Mesothelial cell of epicardium (in vitro differentiated cells): ENCODE measurements at places on chromosomes 1 and 21. TPM values are rescaled to one million over a fixed set of nuclear protein-coding genes. Genes with fewer than 3 reads are reported as not detected.

The ADAM30 gene
- total RNA-seq: 0.07 TPM in 1 of 3 replicates, not detected in the others

The CRNN gene
- not detected in 3 replicates for total RNA-seq

The SELE gene
- 1.3 to 2.4 TPM (median 1.9 TPM) in 3 replicates for total RNA-seq

GRCh38 chr1:114250683-114251572 lies 97.3 kb upstream of the SYT6 start:
- H3K27ac ChIP-seq: no peak overlapping the region
- H3K36me3 ChIP-seq: no peaks in the 10 kb centered on the region
- H3K27me3 ChIP-seq: peaks cover 4% of the 10 kb centered on the region
- DNase-seq: no peak

- no peaks in the 10 kb centered on the region for H3K27me3 ChIP-seq
- peaks cover 31% of the 10 kb centered on the region for H3K4me1 ChIP-seq
- no peak overlapping the region for H3K4me3 ChIP-seq
- DNase-seq: no peak
- no peaks in the 10 kb centered on the region for H3K36me3 ChIP-seq
These were observed 517.2 kb upstream of the B3GALT2 start for GRCh38 chr1:193703655-193704054.

GRCh38 chr1:180623579-180624347 lies 8.1 kb upstream of the XPR1 start:
- H3K27me3 ChIP-seq: no peaks in the 10 kb centered on the region
- H3K36me3 ChIP-seq: no peaks in the 10 kb centered on the region
- no peak overlapping the region for H3K4me3 ChIP-seq
- DNase-seq: no peak
- H3K27ac ChIP-seq: no peak overlapping the region

- peak; percentile 16 for DNase-seq
- no peak overlapping the region for H3K27ac ChIP-seq
- H3K4me3 ChIP-seq: no peak overlapping the region
- no peaks in the 10 kb centered on the region for H3K4me1 ChIP-seq
These were observed 150.2 kb downstream of the GRIK3 start for GRCh38 chr1:36884029-36884701.

- H3K27me3 ChIP-seq: no peaks in the 10 kb centered on the region
- H3K4me1 ChIP-seq: peaks cover 36% of the 10 kb centered on the region
- H3K27ac ChIP-seq: no peak overlapping the region
- DNase-seq: no peak
- peaks cover 25% of the 10 kb centered on the region for H3K36me3 ChIP-seq
These were observed 3.7 kb downstream of the DEDD start for GRCh38 chr1:161128591-161129420.

DNA sequence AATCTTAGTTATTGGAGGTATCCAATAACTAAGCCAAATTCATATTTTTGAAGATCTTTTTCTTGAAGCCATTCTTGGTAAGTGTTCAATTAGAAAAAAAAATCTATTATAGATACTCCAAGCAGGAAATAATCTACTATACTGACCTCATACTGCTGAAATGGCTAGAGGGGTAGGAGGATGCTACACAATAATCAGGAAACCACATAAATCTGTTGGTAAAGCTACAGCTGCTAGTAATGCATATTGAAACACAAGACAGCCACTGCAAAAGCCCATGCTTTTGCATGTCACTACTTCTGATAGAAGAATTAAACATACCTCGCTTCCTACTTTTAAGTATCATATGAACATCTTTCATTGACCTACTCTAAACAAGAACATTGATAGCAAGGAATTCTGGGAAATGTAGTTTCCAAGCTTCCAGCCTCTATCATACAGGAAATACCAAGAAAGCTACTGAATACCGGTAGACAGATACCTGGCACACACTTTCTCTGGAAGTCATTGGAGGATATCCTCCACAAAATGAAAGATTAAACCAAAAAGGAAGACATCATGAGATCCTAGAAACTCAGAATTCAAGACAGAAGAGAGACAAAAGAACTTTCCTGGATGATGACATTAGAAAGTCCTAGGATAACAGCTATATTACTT lies 103.0 kb upstream of the VAV3 start:
- peaks cover 19% of the 10 kb centered on the region for H3K27me3 ChIP-seq
- DNase-seq: no peak
- no peak overlapping the region for H3K4me3 ChIP-seq
- no peaks in the 10 kb centered on the region for H3K36me3 ChIP-seq

DNA sequence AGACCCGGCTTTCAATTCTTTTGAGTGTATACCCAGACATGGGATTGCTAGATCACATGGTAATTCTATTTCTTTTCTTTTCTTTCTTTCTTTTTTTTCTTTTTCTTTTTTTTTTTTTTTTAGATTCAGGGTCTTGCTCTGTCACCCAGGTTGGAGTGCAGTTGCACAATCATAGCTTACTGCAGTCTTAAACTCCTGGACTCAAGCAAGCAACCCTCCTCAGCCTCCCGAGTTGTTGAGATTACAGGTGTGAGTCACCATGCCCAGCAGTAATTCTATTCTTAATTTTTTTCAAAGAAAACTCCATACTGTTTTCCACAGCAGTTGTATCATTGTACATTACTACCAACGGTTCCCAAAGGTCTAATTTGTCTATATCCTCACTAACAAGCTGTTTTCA lies 13.5 kb upstream of the RNF186 start:
- peaks cover 20% of the 10 kb centered on the region for H3K27me3 ChIP-seq
- no peaks in the 10 kb centered on the region for H3K36me3 ChIP-seq
- H3K4me3 ChIP-seq: no peak overlapping the region
- H3K4me1 ChIP-seq: no peaks in the 10 kb centered on the region
- DNase-seq: no peak

- no peak overlapping the region for H3K27ac ChIP-seq
- no peak overlapping the region for H3K4me3 ChIP-seq
- DNase-seq: no peak
- H3K36me3 ChIP-seq: no peaks in the 10 kb centered on the region
- H3K27me3 ChIP-seq: no peaks in the 10 kb centered on the region
These were observed 5.5 kb upstream of the SNAPIN start for GRCh38 chr1:153652805-153653500.

DNA sequence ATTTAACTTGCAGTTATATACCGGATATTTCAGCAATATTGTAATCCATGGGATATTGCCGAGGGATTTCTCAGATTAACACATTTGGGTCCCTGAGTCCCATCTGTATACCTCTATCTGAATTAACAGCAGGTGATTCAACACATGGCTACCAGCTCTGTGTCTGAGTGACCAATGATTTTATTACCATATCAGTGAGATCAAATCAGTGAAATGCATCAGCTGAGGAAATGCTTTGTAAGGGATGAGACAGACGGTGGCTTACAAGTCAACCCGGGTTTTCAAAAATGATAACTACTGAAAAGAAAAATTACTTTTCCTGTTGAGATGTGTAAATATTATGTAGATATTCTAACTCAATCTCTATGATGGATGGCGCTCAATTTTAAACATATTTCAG lies 504.1 kb upstream of the PKN2 start:
- DNase-seq: no peak
- H3K36me3 ChIP-seq: no peaks in the 10 kb centered on the region
- H3K4me1 ChIP-seq: peaks cover 19% of the 10 kb centered on the region
- H3K27ac ChIP-seq: no peak overlapping the region
